NCI-H460 (cell line): ENCODE measurements at places on chromosomes 7 and 10. TPM values are rescaled to one million over a fixed set of nuclear protein-coding genes. Genes with fewer than 3 reads are reported as not detected.

DNA sequence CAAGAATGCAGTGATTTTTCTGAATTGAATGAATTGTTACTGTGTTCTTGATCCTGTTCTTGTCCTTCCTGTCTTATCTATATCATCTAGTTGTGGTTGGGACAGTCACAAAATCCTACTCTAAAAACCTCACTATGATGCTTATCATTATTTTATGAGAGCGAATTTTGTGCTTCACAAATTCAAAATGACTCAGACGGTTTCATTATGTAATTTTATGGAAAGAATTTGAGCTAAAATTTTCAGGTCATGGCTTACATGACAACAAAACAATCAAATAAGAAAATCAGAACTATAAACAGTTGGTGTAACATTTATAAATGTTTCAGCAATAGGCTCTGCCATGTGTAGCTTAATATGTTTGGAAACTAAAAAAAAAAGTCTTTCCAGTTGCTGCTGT is 6.9 kb downstream of the PRKAR2B start:
- DNase-seq = no peak

DNA sequence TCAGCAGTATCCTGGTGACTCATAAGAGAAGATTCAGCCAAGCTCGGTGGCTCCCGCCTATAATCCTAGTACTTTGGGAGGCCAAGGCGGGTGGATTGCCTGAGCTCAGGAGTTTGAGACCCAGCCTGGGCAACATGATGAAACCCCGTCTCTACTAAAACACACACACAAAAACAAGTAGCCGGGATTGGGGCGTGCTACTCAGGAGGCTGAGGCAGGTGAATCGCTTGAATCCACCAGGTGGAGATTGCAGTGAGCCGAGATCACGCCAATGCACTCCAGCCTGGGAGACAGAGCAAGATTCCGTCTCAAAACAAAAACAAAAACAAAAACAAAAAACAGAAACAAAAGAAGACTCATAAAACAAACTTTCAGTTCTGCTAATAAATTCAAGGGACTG is 551.1 kb upstream of the POT1 start:
- no peak for DNase-seq

DNA sequence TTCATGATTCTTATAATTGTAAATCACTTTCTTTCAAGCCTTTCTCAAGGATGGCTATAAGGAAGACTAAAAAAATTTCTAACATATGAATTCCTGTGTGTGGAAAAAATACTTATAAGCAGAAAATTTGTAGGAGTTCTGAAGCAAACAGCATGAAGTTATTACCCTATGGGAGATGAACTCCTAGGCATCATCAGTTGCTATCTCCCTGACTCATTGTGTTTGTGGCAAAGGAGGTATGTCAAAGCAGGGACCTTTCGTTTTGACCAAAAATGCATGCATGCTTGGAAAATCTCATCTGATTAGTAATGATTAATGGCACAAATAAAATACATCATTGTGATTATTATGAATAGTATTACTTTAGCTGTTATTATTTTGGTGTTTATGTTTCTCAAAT is 59.4 kb downstream of the CALCR start:
- DNase-seq = no peak

DNA sequence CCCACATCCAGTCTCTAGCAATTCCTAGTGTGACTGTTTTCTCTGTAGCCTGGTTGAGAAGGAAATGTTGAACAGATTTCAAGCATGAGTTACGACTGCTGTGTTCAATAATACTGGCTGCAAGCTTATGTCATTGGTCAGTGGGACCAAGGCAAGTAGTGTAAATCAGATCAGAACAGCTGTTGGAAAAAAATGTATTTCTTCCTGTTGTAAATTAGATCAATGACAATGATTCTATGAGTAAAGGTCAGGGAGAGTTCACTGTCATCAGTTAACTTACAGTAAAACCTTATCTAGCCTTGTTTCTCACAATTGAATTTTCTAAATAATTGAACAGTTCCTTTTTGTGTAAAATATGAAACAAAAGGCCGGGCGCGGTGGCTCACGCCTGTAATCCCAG is 6.7 kb downstream of the OTUD1 start:
- DNase-seq = no peak

The MKRN1 gene
- 54.2 and 62.6 TPM in 2 replicates for total RNA-seq

DNA sequence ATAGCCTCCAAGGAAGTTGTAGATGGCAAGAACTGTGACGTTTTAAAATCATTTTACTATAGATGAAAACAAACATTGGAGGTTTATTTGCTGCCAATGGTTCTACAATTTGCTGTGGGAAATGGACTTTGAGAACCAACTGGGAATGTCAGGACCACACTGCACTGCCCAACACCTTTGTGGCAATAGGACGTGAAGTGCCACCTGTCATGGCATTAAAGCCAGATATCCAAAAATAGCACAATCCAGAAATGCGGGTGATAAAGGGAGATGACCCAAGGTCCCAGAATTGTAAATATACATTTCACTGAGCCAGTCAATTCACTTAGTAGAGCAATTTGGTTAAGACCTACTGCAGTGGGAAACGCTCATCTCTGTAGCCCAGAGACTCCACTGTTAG is 116.4 kb downstream of the MPP7 start:
- no peak for DNase-seq

GRCh38 chr10:59750155-59750945 is 2.9 kb downstream of the MRLN start:
- no peak for DNase-seq

The LRIT1 gene
- not detected in 2 replicates for total RNA-seq

The SNX13 gene
- total RNA-seq = 42.7 and 53.3 TPM in 2 replicates
